Hypothalamus (tissue), 51 donors: ENCODE measurements at places on chromosomes 13 and 19.

DNA sequence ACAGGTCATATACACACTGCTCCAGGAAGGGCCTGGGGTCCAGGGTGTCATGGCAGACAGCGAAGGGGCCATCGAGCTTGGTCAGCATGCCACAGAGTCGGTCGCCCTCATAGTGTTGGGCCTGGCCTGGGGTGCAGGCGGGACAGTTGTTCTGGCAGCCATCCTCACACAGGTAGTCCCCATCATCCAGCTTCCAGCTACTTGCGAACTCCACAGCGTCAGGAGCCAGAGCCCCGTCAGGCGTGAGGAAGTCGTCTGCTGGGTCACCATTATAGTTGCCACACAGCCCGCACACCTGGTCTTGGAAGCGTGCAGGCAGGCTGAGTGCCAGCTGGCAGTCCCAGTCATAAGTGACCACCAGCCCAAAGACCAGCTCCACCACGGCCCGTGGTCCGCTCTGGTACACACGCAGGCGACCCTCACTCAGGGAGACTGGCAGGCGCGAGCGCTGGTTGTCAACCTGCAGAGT, 16.2 kb downstream of the FCGBP start:
- DNase-seq, result no peak

- DNase-seq, result no peak
Observed at GRCh38 chr13:40283666-40284065, 382.8 kb downstream of the FOXO1 start.

GRCh38 chr19:43765109-43765876, 10.5 kb upstream of the SMG9 start:
- DNase-seq, result no peak

- DNase-seq, result no peak
Observed at GRCh38 chr13:95624020-95624419, 20.5 kb downstream of the DZIP1 start.

GRCh38 chr19:33063356-33063752, 1.3 kb downstream of the RHPN2 start:
- no peak for DNase-seq

DNA sequence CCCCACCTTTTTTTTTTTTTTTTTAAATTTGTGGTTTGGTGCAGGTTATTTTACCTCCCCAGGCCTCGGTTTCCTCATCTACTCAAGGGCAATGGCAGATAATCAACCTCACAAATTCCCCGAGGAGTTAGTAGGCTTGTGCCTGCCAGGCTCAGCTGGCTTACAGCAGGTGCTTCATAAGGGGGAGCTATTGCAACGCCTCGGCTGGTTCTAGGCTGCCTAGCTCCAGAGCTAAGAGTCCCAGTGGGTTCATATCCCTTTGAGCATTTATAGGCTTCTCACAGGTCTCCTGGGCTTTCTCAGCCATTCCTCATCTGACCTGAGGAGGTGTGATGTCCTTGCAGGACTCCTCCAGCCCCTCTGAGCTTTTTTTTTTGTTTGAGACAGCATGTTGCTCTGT, 10.6 kb downstream of the BCKDHA start:
- no peak for DNase-seq

- no peak for DNase-seq
Observed at GRCh38 chr19:33239223-33239975, 13.7 kb upstream of the SLC7A10 start.

DNA sequence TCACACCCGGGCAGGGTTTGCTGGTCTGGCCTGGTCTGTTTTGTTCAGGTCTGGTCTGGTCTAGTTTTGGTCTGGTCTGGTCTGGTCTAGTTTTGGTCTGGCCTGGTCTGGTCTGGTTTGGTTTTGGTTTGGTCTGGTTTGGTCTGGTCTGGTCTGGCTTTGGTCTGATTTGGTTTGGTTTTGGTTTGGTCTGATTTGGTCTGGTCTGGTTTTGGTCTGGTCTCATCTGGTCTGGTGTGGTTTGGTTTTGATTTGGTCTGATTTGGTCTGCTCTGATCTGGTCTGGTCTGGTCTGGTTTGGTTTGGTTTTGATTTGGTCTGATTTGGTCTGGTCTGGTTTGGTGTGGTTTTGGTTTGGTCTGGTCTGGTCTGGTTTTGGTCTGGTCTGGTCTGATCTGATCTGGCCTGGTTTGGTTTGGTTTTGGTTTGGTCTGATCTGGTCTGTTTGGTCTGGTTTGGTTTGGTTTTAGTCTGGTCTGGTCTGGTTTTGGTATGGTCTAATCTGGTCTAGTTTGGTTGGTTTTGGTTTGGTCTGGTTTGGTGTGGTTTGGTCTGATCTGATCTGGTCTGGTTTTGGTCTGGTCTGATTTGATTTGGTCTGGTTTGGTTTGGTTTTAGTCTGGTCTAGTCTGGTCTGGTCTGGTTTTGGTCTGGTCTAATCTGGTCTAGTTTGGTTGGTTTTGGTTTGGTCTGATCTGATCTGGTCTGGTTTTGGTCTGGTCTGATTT, 14.4 kb upstream of the F2RL3 start:
- no peak for DNase-seq

DNA sequence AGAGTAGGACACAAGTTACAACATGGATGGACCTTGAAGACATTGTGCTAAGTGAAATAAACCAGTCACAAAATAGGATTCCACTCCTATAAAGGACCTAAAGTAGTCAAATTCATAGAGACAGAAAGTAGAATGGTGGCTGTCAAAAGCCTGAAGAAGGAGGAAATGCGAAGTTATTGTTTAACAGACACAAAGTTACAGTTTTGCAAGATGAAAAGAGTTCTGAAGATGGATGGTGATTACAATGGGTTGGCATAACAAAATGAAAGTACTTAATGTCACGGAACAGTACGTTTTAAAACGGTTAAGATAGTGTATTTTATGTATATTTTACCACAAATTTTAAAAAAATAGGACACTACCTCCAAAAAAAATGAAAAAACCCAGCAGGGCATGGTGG, 34.8 kb downstream of the FOXO1 start:
- DNase-seq, result no peak

DNA sequence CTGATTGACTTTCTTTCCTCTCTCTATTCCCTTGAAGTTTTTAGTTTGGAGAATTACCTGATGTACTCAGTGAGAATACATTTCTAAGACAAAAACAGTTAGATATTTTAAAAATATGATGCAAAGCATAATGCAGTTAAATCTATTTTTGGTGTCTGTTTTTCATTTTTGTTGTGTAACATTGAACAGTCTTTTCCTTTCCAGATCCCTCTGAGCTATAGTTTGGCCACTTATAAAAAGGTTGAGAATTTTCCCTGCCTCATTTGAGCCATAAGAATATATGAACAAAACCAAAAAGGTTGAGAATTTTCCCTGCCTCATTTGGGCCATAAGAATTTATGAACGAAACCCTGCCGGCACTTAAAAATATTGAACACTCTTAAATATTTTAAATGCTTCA, 57.0 kb upstream of the IPO5 start:
- no peak for DNase-seq

GRCh38 chr13:71861769-71862458, 5.1 kb downstream of the DACH1 start:
- no peak for DNase-seq

DNA sequence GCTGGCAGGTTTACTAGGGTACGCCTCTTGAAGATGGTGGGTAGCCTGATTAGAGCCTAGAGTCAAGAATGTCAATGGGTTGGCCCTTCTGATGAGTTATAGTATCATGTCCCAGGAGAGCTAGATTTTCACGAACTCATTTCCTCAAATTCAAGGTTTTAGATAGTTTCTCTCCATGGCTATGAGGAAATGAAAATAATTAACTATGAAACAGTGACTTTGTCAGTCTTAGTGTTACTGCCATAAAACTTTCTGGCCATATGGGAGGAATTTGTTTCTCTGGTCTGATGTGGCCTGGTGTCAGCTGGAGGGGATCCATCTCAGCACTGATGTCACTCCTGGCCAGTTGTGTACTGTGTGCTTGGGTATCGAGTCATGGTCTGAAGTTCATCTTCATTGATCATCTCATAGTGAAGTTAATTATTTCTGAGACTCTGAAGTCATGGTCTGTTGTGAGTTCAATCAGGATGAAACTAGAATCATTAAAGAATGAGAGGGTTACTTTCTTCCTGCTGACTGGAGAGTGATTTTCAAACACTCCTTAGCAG, 49.4 kb upstream of the TNFSF11 start:
- DNase-seq, result no peak

DNA sequence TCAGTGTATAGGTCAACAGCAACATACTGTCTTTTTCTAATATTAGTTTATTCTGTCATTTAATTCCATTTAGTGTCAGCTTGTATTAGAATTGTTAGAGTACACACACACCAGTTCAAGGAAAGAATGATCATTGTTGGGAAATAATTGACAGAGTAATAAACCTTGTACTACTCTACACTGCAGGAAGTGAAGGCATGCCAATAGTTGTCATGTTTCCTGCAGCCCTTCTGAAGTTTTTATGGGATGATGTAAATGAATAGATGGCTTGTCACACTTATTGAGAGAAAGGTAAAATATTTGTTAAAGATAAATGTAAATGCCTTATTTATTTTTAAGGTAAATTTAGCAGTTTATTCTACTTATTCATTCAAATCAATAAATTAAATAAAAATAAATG, 306.9 kb upstream of the KLHL1 start:
- no peak for DNase-seq

DNA sequence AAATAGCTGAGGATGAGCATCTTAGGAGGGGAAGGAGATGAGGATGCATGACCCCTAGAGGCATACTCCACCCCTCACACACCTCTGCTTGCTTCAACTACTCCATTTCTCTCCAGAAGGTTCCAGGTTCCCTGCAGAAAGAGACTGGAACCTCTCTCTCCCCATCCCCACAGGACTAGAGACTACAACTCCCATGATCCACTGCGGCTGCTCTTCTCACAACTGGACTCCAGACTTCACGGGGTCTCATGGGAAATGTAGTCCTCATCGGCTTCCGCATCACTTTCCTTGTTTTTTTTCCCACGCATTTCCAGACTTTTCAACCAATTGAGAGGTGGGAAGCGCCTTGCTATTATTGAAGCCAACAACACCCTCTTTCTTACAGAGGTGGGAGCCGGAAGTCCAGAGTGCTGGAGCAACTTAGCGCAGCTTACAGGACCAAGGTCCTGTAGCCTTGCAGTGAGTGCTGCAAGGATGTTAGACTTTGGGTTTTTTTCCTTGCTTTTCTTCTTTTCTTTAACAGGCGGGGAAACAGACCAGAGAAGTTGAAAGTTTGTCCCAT, 13.9 kb upstream of the CACNG6 start:
- peak; percentile 81 for DNase-seq

- DNase-seq, result no peak
Observed at GRCh38 chr13:51311231-51311630, 28.3 kb upstream of the SERPINE3 start.
